Cardiac fibroblast (primary cell): ENCODE measurements at places on chromosomes 3 and 15.

DNA sequence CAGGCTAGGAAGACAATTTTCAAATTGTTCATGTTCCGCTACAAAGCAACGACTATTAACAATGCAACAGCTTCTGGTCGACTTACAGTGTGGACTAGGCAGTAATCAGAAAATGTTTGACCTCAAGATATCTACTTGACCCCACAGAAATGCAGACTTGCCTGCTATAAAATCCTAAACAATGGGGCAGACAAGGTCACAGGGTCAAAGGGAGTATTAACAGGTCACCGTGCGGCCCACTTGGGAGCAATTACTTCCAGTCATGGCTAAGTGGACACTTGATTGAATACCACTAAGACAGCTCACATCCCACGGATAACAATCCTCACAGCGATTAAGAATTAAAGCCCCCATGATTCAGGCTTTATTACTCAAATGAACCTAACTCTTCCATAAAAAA is 58.9 kb downstream of the FOXP1 start:
- no peak for DNase-seq

- DNase-seq, result no peak
Observed at GRCh38 chr3:161821591-161821990, 325.0 kb downstream of the OTOL1 start.

DNA sequence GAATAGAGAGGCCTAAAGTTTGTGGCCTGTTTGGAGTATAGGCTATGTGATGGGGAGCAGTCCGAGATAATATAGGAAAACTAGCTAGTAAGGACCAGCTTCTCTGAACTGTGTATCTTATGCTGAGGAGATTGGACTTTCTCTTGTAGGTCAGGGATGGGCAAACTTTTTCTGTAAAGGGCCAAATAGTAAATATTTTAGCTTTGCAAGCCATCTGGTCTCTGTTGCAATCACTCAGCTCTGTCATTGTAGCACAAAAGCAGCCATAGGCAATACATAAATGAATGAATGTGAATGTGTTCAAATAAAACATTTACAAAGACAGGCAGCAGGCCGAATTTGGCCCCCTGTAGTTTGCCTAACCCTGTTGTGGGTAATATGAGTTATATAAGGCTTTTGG is 24.5 kb downstream of the TMOD3 start:
- no peak for DNase-seq

DNA sequence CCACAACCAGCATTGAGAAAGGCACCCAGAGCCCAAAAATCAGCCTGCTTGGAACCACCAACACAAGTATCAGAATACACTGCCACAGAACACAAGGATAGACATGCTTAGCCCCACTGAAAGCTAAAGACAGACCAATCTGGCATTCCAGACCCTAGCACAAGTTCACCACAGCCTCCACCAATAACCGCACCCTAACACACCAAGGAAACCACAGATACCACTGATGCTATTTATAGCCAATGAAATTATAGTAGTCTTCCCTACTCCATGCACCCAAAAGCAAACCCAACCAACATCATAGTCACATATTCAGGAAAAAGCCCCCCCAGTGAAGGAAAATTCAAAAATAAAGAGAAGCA is 83.9 kb upstream of the STT3B start:
- no peak for DNase-seq

- DNase-seq, result no peak
Observed at GRCh38 chr3:196281962-196282361, 5.6 kb downstream of the PCYT1A start.

DNA sequence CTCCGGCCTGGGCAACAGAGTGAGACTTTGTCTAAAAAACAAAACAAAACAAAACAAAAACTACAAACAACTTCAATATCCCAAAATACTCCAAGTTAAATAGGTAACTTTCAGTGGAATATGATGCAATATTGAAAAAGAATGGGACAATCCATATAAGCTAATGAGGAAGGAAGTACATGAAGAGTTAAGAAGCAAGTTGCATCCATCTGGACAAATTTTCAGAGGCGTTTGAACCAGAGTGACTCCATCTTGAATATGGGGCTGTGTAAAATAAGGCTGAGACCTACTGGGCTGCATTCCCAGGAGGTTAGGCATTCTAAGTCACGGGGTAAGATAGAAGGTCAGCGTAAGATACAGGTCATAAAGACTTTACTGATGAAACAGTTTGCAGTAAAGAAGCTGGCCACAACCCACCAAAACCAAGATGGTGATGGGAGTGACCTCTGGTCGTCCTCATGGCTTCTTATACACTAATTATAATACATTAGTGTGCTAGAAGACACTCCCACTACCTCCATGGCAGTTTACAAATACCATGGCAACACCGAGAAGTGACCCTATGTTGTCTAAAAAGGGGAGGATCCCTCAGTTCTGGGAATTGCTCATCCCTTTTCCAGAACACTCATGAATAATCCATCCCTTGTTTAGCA is 58.1 kb upstream of the LCTL start:
- peak; percentile 64 for DNase-seq

- DNase-seq, result peak; percentile 55
Observed at GRCh38 chr3:173750095-173750494, 352.6 kb downstream of the NLGN1 start.

DNA sequence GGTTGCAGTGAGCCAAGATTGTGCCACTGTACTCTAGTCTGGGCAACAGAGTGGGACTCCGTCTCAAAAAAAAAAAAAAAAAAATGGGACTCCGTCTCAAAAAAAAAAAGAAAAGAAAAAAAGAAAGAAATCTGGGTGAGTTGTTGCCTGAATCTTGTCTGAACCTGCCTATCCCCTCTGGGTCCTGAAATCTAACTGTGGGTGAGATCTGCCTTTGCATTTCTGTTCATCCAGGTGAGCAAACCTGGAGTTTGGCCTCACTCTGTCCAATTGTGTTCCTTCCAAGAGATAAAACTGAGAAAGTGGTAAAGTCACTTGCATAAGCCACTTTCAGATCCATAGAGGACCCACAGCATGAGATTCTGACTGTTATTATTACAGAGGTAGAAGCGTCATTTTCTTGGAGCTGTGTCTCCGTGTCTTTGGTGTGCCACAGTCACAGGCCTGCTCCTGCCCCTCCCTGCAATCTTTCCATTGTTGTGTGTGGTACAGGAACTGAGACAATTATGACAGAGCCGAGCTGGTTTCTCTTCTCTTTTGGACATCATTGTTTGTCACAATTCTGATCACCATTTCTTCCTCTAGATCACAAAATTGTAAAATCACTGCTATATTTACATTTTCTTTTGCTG is 235.9 kb downstream of the LPP start:
- peak; percentile 42 for DNase-seq

DNA sequence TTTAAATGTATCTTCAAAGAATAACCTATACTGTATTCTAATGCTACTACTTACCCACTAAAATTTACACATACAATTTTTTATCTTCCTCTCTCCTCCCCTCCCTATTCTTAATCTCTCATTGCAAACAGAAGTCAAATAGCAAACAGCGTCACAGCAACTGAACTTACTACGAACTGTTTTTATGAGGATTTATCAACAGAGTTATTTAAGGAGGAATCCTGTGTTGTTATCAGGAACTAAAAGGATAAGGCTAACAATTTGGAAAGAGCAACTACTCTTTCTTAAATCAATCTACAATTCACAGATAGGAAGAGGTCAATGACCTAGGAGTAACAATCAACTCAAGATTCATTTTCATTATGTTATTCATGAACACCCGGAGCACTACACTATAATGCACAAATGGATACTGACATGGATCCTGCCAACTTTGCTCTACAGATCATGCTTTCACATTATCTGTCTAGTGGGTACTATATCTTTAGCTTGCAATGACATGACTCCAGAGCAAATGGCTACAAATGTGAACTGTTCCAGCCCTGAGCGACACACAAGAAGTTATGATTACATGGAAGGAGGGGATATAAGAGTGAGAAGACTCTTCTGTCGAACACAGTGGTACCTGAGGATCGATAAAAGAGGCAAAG is 984 bp downstream of the FGF7 start:
- peak; percentile 58 for DNase-seq

DNA sequence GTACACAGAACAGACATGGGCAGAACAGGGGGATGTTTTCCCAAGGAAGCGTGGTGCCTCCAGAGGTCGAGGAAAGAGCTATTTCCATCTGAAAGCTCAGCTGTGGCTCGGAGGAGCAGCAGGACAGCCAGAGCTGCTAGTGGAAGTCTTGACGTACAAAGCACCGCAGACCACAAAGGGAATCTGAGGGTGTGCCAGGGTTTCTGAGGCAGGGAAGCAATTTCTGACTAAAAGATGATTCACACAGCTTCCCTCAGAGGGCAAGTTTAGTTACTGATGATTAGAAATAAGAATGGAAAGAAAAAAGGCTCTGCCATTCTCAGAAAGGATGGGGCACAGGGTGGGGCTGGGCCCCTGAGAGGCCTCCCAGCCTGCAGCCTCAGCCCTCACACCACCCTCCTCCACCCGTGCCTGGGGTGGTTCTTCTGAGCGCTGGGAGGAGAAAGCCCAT is 45.8 kb upstream of the SEC13 start:
- DNase-seq, result peak; percentile 95

GRCh38 chr3:19263606-19264005 is 115.3 kb downstream of the KCNH8 start:
- no peak for DNase-seq
